ENCODE measurements at places on chromosomes 1 and 21.

DNA sequence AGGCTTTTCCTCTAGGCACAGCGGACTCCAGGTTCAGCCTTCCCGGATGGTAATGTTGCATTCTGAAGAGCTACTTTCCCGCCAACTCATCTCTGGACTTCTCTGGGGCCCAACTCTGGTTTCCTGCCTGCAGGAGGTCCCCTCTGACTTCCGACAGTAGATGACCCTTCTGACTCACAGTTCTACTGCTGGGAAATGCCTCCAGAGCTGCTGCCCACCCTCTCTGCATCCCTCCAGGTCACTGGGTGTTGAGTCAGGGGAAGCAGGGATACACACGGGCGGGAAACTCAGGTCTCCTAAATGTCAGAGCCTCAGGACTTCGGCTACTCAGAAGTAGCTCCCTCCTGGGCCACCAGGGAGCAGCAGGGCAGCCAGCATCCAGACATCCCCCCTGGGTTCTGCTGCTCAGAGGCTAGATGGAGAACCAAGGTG, 2.1 kb upstream of the KIF21B start:
- DNase-seq: no peak

DNA sequence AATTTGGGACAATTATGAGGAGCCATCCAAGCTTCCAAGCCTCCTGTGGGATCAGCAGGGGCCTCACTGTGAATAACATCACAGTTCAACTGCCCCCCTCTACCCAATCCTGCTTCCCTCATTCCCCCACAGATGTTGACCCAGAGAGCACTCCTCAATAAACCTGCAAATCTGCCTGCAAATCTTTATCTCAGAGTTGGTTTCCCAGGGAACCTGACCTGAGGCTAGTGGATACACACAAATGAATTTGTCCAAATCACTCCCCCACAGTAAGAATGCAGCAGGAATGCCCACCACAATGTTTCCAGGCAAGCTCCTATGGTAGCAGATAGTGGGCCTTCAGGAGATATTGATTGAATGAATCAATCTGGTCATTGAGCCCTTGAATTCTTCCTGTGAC, 56.4 kb upstream of the HIVEP3 start:
- no peak for DNase-seq

DNA sequence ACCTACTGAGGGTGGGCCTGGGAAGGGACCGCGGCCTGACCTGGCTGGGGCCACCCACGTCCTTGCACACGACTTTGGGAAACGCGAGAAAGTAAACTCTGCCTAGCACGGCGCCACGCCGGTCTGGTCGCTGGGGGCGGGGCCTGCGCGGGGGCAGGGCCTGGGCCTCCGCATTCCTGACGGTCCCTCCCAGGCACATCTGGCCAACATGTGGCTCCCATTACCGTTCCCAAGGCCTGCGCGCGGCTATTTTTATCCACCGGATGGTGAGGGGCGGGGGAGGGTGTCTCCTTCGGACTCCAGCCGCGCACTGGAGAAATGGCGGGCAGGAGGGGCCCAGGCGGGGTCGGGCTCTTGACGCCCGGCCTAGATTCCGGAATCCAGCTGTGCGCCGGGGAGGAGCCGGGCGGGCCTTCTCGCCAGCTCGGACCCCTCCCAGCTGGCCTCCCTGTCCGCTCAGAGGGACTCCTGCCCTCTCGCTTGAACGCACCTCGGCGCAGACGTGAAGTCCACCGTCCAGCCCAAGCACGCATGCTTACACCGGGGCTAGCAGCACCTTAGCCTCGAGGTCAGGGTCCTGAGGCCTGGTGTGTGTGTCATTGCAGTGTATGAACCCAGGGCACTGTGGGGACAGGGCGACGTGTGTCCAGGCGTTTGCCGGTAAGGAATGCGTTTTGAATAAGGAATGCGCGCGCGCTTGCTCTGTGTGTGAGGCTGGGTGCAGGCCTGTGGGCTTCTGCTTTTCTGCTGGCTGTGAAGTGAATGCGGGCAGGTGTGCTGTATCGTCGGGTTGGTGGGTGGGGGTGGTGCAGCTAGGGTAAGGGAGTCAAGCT, 2.1 kb downstream of the EVA1B start:
- DNase-seq: no peak

DNA sequence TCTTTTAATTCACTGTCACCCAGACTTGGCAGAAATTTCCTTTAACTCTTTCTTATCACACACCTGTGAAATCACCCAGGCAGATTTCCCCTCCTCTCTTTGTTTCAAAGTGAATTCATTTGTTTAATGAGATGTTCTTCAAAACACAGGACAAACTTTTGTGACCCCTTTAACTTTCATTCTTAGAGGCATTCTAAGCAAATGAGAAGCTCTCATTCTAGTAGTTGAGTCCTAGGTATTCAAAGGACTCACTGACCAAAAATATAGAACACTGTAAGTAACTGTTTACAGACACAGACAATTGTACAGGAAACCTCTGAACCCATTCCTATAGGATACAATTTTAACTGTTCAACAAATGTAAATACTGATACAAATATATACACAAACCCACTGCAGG, 16.9 kb downstream of the LRRC8C start:
- no peak for DNase-seq

- DNase-seq: no peak
Measured at GRCh38 chr1:15650433-15650832, 33.2 kb downstream of the DDI2 start.

DNA sequence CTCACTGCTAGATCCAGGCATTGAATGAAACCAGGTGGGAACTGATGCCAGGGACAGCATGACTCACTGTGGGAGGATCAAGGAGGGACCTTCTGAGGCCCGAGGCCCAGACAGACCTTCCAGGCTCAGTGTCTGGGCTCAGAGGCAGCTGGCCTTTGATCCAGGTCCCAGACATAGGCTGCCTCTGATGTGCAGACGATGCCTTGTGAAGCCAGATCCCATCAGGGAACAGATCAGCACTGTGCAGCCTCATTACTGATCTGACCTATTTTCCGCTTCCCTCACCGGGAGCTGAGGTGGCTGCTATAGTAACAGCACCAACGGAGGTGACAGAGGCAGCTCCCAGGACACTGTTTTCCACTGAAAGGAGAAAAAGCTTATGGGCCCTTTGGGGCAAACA, 399.5 kb downstream of the MATN1 start:
- no peak for DNase-seq

DNA sequence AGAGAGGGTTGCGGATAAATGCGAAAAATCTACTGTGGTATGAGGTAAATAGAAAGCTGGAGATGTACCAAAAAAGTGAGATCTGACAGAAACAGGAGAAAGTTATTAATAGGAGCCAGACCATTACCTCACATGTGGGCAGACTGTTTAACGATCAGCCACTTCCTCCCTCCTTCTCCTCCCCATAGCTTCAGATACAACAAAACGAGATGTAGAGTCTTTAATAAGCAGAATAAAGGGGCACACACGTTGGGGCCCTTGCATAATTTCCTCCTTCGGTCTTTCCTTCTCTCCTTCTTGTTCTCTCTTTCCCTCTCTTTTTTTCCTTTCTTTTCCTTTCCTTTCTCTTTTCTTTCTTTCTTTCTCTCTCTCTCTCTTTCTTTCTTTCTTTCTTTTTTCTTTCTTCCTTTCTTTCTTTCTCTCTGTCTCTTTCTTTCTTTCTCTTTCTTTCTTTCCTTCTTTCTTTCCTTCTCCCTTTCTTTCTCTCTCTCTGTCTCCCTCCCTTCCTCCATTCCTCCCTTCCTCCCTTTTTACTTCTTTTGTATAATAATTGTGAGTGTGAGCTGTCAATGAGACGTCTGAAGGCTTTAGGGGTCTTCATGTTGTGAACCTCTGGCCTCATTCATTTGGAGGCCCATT, 242.1 kb downstream of the GRIK1 start:
- no peak for DNase-seq

GRCh38 chr1:36513676-36514473, 31.2 kb upstream of the CSF3R start:
- no peak for DNase-seq

GRCh38 chr21:28936036-28936435, 56.6 kb downstream of the LTN1 start:
- DNase-seq: no peak

GRCh38 chr1:246020211-246020954, 486.7 kb downstream of the SMYD3 start:
- DNase-seq: no peak

DNA sequence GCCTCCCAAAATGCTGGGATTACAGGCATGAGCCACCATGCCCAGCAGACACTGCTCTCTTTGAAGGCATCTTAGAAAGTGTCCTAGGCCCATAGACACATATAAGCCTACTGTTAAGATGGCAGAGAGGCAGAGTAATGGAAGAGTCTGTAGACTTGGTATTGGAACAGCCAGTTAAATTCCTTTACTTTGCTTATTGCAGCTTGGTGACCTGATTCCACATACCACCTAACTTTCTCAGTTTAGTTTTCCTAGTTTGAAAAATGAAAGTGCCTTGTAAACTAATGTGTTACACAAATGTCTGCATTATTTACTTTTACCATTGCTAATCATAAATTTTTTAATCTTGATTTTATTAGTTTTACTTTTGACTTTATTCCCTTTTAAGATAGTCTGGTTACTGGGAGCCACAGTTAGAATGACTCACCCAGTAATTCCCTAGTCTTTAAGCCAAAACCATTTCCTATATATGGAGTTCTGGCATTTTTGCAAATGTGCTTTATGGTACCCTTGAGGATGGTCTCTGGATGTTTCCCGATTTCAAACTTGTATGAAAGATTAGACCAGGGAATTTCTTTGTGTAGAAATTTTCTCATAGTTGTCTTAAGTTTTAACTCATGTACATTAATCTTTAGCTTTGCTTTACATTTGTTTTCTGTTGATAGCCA, 6.4 kb downstream of the SMAP2 start:
- DNase-seq: no peak

GRCh38 chr1:231216498-231216897, 24.5 kb upstream of the GNPAT start:
- DNase-seq: no peak

- DNase-seq: no peak
Measured at GRCh38 chr1:13763991-13764390, 64.0 kb downstream of the PRDM2 start.

- no peak for DNase-seq
Measured at GRCh38 chr1:29870621-29871020, 634.3 kb downstream of the PTPRU start.

DNA sequence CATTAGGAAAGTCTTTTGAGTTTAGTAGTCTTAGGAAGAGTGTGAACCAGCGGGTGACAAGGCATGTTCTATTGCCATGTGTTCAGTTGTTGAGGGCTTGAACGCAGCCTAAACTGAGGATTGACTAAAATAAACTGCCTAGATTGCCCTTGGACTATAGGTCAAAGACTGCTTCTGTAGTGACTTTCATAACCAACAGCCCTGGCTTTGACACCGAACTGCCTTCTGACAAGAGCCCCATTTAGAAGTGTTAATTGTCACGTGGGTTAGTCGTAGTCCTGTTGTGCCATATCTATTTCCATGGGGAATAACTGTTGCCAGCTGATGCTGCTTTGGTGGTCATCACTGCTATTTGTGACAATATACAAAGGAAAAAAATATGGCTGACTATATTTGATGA, 90.4 kb downstream of the TGFB2 start:
- no peak for DNase-seq

GRCh38 chr1:89444791-89445190, 79.8 kb upstream of the LRRC8B start:
- no peak for DNase-seq

Data from cerebellar nuclear complex (tissue), 1 donor.